ENCODE measurements at places on chromosomes 3 and 15.
A peak's percentile ranks its signal among the peaks of the same experiment; 100 is the strongest.

DNA sequence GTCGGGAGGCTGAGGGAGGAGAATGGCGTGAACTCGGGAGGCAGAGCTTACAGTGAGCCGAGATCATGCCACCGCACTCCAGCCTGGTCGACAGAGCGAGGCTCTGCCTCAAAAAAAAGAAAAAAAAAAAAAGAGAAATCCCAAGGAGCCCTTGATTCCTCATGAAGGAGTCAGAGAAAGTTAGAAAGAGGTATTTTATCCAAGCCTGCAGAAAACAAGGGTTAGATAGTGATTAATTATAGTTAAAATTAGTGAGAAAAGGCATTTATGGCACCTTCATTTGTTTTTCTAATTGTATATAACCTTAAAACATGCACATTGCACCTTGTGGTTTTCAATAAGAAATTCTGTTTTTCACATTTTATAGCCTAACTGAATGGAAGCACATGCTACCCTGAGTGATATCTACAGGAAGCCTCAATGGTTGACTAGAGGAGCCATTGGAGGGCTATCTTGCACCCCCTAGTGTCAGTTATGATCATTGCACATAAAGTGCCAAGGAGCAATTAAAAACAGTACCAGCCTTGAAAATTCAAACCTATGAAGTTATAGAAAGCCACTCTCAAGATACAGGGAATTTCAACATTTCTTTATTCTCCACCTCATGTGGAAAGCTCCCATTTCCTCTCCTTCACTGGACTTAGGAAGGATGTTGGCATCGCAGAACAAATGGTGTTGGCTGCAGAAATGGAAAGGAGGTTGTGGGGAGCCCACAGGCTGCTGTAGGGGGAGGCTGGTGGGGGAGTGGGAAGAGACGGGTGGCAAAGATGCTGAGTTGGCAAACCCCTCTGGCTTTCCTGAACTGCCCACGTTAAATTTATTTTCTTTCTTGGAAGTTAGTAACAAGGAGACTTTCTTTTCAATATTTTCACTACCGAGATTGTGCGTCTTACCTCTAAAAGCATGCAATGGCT lies 48.5 kb downstream of the ITGA11 start:
- DNase-seq = peak; percentile 47

GRCh38 chr3:190076601-190077394 lies 43.9 kb downstream of the P3H2 start:
- peak; percentile 97 for DNase-seq

GRCh38 chr3:29429055-29429679 lies 148.3 kb downstream of the RBMS3 start:
- no peak for DNase-seq

DNA sequence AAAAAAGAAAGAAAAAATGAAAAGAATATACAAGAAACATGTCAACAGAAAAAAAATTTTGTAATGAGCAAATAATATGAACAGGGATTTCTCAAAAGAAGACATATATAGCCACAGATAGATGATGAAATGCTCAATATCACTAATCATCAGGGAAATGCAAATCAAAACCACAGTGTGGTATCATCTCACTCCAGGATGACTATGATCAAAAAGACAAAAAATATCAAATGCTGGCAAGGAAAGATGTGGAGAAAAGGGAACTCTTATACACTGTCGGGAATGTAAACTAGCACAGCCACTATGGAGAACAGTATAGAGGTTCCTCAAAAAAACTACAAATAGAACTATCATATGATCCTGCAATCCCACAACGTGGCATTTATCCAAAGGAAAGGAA lies 94.1 kb downstream of the C3orf70 start:
- no peak for DNase-seq

- peak; percentile 27 for DNase-seq
These were observed 54.0 kb downstream of the FAM43A start for GRCh38 chr3:194739498-194740284.

DNA sequence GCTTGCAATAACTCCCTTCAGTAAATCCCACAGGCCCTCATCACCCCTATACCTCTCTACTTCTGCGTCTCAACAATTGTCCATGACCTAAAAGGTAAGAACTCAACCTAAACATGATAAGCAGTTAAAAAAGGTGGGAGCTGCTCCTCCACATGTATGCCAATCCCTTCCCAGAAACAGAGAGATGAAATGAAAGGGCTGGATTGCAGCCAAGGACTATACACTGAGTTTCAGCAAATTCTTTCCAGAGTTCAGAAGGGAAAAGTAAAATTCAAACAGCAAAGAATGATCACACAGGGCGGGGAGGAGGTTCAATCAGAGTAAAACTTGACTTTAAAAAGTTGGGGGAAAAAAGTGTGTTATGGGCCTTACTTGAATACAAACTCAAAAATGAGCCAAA lies 27.5 kb downstream of the PLOD2 start:
- DNase-seq = no peak

- no peak for DNase-seq
These were observed 24.6 kb downstream of the MAPKBP1 start for GRCh38 chr15:41798607-41799487.

GRCh38 chr3:38367779-38368178 lies 21.2 kb downstream of the XYLB start:
- DNase-seq = no peak

DNA sequence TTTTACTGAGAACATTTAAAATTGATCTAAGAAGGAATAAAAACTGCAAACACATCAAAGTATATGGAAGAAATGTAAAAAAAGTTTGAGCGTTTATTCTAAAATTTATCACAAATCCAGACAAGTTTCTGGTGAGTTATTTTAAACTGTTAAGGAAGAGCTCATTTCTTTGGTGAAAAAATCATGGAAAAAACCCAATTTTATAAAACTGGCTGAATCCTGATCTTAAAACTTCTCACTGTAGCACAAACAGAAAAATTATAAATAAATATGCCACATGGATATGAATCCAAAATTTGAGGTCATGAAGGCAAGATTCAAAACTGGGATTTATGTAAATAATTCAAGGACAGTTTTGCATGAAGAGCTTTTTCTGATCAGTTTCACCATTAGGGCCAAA lies 205.1 kb upstream of the RGMA start:
- DNase-seq = no peak
